GM12891 (cell line): ENCODE measurements at places on chromosomes 2 and 18.

DNA sequence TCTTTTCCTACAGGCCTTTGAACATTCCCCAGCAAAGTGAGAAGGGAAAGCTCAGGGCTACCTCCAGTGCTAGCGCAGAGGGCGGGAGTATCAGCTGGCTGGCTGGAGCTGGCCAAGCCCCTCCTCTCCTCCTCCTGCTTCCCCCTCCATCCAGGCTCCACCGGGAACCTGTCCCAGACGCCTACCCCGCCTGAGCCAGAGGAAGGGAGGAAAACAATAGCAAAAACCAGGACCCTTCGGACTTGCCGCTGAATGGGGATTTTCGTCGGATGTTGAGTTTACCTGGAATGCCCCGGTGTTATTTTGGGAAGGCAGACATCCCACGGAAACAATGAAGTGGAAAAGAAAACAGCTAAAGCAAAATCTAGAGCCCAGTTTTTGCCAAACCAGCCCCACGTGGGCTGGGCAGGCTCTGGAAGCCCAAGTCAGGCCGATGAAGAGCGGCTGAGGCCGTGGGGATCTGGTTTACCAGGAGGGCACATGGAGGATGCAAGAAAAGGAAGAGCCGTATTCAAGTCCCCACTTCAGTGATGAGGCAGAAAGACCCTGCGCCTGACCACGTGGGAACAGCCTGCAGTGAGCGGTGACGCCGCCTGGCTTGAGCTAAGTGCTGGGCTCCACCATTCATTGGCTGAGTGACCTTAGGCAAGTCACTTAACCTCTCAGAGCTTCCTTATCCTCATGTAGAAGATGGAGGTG, 100.4 kb upstream of the LCLAT1 start:
- DNase-seq = no peak

DNA sequence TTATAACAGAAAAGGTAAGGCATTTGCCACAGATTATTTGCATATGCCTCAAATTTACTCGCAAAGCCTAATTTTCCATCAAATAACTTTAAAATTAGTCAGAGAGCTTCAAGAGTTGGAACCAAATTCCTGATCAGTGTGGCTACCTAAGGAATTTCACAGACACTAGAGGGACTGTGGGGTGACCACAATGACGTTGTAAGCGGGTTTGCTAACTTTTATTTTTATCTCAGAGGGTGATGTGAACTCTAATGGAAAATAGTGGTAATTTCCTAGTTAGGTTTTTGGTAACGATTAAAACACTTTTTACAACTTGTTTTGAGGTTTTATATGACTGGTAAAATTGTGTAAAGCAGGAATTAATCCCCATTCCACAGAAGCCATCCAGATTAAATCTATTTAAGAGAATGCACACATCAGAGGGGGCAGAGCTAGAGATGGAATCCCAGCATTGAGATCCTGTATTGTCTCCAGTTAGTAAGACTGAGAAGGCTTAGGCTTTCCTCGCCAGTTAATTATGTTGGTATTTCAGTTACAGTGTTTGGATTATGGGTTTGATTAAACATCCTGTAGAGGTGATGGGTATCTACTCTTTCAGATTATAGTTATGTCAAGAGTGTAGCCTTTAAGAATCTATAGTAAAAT, 129.0 kb downstream of the GPD2 start:
- no peak for DNase-seq

- DNase-seq = no peak
Measured at GRCh38 chr2:8608411-8608954, 73.4 kb upstream of the ID2 start.

DNA sequence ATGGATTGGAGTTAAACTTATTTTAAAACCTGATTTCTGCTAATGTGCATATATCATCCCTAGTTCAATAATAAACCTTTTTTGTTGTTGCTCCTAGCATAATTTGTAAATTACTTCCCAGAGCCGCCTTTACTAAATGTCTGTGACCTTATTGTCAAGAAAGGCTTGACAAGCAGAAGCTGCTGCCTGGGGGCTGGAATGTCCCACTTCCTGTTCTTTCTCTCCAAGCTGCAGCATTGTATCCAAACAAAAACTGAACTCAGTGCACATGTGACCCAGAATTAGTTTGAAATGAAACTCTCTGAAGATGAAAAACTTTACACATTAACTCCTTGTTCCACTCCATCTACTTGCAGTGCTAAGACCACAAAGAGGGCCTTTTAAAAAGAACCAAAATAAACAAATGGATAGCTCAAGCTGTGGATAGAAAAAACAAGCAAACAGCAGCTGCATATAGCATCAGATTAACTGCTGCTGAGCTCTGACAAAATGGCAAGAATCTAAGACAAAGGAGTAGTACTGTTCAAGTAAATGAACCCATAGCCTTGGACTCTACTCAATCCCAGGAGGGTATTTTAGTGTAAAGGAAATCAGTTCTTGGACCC, 99.8 kb upstream of the NEUROD1 start:
- no peak for DNase-seq

DNA sequence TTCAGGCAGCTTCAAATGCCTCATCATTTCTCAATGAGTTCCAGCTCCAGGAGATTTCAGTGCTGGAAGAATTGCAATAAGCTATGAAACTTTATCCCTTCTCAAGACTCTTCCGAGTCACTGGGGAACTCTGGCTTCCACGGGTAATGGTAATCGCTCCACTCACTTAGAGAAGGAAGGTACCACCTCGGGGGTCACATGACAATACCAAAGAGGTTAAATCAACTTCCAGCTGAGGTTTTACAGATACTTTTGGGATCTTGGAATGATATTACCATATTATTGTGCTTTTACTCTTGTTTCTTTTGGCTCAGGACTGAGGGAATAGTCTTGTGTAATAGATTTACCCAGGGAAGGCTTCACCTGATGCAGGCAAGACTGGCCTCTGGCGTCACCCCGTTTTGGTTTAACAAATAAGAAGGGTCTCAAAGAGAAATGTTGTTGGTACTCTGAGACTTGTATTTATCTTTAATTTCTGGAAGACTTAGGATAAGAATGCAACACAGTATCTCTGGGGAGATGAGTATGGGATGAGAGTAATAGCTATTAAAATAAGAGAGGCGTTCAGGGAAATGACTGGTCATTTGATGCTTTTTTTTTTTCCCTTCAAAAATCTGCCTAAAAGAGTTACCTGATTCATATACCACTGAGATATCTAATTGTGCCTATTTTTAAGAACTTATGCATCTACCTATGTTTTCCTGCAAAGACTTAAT, 316.9 kb upstream of the ZEB2 start:
- no peak for DNase-seq

DNA sequence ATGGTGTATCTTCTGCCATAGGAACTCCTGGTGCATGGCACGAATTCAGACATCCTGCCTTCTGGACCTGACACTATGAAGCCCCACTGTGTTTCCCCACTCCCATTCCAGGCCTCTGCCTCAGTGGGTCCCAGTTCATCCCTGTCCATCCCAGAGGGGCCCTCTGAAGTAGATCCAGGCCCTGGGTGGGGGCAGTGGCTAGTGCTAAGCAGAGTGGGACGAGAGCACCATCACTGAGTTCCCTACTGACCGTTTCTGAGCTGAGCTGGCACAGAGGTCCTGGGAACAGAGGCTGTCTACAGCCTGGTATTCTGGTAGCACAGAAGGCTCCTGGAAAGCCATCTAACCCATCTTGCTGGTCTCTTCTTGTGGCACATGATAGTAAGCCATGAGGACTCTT, 54.0 kb downstream of the ATOH8 start:
- no peak for DNase-seq

DNA sequence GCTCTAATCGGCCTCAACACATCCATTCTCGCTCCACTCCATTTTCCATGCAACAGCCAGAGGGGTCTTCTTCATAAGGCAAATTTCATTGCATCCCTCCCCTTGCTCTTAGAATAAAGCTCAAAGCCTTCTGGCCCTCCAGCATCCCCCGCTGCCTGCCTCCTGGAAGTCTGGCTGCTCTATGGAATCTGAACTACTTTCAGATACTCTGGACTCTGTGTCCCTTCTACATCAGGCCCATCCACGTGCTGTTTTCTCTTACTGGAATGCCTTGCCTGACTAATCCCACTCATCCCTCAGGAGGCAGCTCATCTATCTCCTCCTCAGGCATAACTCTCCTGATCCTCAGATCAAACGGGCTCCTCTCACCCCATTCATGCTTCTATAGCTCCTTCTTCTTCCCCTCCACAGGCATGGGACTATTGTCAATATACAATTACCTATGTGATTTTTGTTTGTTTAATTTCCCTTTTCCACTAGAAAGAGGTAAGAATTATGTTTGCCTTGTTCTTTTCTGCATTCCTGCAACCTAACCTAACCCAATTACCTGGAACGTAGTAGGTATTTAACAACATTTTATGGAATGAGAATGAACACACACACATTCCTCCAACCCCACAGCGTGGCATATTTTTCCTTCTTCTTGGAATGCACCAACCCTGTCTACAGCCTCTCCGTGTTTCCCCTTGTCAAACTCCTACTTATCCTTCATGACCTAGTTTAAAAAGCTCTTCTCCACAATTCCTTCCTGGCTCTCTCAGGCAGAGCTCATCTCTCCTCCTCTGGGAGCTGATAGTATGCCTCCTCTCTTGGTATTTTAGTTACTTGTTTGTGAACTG, 49.5 kb downstream of the LBH start:
- no peak for DNase-seq

- no peak for DNase-seq
Measured at GRCh38 chr2:47456851-47457250, 53.9 kb downstream of the MSH2 start.

DNA sequence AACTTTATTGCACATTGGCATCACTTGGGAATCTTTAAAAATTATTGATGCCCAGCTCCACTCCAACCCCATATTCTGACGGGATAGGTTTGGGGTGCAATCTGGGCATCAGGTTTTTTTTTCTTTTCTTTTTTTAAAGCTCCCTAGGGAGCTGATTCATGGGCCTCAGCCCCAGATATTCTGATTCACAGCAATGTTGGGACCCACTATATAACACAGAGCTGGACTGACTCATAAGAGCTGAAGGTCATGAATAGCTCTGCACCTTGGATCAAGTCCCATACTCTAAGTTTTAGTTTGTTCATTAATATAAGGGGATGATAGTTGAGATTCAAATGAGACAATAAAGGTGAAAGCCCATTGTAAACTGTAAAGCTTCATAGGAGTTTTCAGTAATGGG, 191.1 kb upstream of the REV1 start:
- DNase-seq = no peak

- DNase-seq = no peak
Measured at GRCh38 chr2:239753401-239753837, 271.7 kb downstream of the NDUFA10 start.
